Small intestine (tissue), 16 donors: ENCODE measurements at places on chromosomes 7 and 10.

DNA sequence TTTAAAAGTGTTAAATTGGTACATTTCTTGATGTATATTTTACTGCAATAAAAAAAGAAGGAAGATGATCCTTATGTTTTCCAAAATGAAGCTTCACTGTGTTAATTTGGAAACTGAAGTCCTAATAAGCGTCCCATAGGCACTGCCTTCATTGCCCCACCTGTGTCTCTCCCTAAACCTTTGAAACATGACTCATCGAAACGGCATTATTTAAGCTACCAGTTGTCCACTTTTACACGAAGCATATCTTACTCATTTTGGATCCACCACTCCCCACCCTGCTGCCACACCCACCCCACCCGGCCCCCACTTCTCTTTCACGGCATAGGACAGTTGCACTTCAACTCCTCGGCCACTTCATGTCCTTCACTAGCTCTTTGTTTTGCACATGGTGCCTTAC is 85.5 kb downstream of the KIAA1549 start:
- DNase-seq: no peak
- H3K27ac ChIP-seq: no peak overlapping the region
- no peaks in the 10 kb centered on the region for H3K4me1 ChIP-seq
- no peaks in the 10 kb centered on the region for H3K27me3 ChIP-seq

DNA sequence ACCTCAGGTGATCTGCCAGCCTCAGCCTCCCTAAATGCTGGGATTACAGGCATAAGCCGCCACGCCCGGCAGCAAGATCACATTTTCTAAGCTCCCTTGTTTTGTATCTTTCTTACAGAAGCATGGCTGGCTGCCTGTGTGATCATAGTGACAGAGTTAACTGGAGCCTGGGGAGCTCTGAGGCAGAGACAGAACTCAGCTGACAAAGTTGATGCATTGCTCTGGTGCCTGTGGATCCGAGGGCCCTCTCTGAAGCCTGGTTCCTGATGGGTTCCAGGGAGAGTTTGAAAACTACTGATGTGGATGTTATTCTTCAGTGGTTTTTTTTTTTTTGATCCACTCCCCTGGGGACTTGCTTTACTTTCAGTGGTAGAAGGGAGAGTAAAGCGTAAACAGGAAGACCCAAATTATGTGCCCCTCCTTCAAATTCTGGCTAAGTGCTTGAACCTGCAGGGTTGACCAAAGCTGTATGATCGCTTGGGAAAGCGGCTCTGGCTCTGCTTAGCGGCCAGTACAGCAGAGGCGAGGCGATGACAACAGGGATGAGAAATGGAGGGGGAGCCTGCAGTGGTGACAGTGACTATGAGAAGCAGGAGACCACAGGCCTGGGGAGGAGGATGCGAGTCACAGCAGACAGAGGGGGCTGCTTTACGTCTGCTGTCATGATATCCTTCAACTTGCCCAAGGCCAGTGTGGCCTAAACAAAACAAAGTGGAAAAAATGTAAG is 6.8 kb upstream of the EFCAB10 start:
- no peak overlapping the region for H3K27ac ChIP-seq
- H3K36me3 ChIP-seq: no peaks in the 10 kb centered on the region
- H3K27me3 ChIP-seq: no peaks in the 10 kb centered on the region
- H3K4me3 ChIP-seq: no peak overlapping the region

DNA sequence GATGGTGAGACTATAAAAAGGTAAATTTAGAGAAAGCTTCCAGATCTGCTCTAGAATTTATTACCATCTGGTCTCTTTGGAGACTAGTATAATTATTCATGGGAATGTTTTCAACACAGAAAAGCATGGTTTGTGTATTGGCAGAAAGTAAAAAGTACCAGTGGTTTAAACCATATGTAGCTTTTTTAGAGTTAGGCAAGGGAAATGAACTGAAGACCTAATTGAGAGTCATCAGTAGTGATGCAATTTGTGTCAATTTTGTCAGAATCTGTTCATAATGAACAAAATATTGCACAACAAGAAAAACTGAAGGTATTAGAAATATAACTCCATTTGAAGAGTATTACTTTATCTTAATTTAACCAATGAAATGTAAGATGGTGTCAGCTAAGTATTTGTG is 181.4 kb downstream of the ADK start:
- no peak for DNase-seq
- no peaks in the 10 kb centered on the region for H3K27me3 ChIP-seq
- H3K4me3 ChIP-seq: no peak overlapping the region
- H3K4me1 ChIP-seq: no peaks in the 10 kb centered on the region
- peaks cover 2% of the 10 kb centered on the region for H3K36me3 ChIP-seq

DNA sequence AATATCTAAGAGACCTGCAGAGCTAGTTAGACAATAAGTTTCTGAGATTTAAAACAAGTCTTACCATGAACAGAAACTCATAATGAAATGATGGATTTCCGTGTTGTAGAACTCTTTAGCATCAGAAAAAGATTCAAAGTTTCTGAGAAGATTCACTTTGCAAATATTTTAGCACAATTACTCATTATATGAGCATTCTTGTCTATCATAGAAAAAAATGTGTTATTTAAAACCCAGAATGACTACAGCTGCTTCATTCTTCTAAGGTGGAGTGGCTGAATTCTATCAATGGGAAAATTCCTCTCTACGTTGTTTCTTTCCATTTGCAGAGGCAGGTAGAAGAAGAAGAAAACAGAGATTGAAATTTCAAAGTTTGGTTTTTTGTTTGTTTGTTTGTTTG is 21.0 kb upstream of the RALA start:
- DNase-seq: no peak
- no peaks in the 10 kb centered on the region for H3K27me3 ChIP-seq
- H3K36me3 ChIP-seq: no peaks in the 10 kb centered on the region
- no peak overlapping the region for H3K4me3 ChIP-seq
- peaks cover 3% of the 10 kb centered on the region for H3K4me1 ChIP-seq
- no peak overlapping the region for H3K27ac ChIP-seq

DNA sequence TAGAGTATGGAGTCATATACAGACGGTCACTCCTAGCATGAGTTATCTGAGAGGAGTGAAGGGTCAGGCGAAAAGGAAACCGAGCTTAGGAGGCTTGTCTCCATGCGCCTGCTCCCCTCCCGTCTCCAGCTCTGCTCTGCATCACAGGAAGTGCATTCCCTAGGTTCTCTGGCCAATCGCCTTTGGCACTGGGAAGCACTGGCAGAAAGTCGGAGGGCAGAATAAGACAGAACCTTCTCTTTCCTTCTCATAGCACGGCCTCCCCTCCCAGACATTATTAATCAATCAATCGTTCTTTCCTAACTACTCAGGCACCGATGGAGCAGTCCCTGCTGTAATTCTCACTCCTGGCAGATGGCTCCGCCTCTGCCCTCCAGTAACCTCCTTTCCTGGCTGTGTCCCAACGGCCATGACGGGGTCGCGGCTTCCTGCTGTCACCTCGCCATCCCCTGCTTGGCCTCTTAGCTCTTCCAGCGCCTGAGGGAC is 177.1 kb downstream of the FRMD4A start:
- H3K4me3 ChIP-seq: no peak overlapping the region
- no peaks in the 10 kb centered on the region for H3K4me1 ChIP-seq
- H3K27ac ChIP-seq: no peak overlapping the region
- no peaks in the 10 kb centered on the region for H3K36me3 ChIP-seq

DNA sequence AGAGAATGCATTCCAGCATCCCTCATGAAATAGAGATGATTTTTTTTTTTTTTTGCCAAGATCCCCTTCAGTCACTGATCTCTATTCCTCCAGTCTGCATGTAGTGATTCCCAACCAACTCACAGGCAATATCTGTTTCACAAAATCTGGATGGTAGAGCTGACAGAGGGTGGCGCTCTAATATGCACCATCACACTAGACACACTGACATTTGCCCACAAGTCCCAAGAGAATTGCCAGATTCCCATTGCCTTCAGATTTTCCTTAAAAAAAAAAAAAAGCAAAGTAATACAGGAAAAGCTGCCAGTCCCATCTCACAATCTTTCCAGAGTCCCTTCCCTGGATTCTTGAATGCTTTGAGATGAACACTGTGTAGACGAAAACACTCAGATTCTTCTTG is 301.0 kb downstream of the SORCS1 start:
- no peak overlapping the region for H3K27ac ChIP-seq
- H3K4me1 ChIP-seq: no peaks in the 10 kb centered on the region
- H3K27me3 ChIP-seq: no peaks in the 10 kb centered on the region
- no peaks in the 10 kb centered on the region for H3K36me3 ChIP-seq

GRCh38 chr7:135706858-135707569 is 21.0 kb downstream of the SLC13A4 start:
- H3K4me1 ChIP-seq: no peaks in the 10 kb centered on the region
- DNase-seq: no peak
- no peak overlapping the region for H3K4me3 ChIP-seq
- H3K36me3 ChIP-seq: peaks cover 3% of the 10 kb centered on the region
- no peaks in the 10 kb centered on the region for H3K27me3 ChIP-seq

GRCh38 chr10:24096281-24096680 is 112.7 kb upstream of the KIAA1217 start:
- no peaks in the 10 kb centered on the region for H3K36me3 ChIP-seq
- no peaks in the 10 kb centered on the region for H3K4me1 ChIP-seq
- H3K27ac ChIP-seq: no peak overlapping the region
- no peak overlapping the region for H3K4me3 ChIP-seq

DNA sequence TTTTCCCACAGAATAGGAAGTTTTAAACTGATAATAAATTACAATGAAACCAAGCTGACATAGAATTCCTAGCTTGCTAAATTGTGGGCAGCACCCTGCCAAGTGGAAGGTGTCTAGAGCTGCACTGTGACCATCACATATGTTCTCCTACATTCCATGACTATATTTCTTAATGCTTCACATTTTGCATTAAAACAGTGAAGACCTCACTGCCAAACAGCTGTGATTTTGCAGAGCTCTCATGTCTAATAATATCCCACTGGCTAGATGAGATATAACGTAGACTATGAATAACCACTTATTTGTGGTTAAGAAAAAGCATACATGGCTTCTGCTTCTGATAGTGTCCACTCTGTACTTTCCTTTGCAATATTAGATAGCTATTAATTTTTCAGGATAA is 228.3 kb upstream of the TEX47 start:
- DNase-seq: no peak
- H3K4me1 ChIP-seq: no peaks in the 10 kb centered on the region
- H3K27me3 ChIP-seq: no peaks in the 10 kb centered on the region
- H3K27ac ChIP-seq: no peak overlapping the region
- H3K36me3 ChIP-seq: no peaks in the 10 kb centered on the region

GRCh38 chr7:127650847-127651555 is 993 bp upstream of the SND1 start:
- DNase-seq: no peak
- H3K36me3 ChIP-seq: no peaks in the 10 kb centered on the region
- peaks cover 23% of the 10 kb centered on the region for H3K4me1 ChIP-seq
- peak overlapping the region; percentile 49 for H3K4me3 ChIP-seq
- H3K27ac ChIP-seq: peak overlapping the region; percentile 92
- no peaks in the 10 kb centered on the region for H3K27me3 ChIP-seq

GRCh38 chr10:14653271-14654161 is 121.2 kb downstream of the FAM107B start:
- no peak overlapping the region for H3K4me3 ChIP-seq
- no peak for DNase-seq
- no peaks in the 10 kb centered on the region for H3K36me3 ChIP-seq
- peaks cover 2% of the 10 kb centered on the region for H3K4me1 ChIP-seq

DNA sequence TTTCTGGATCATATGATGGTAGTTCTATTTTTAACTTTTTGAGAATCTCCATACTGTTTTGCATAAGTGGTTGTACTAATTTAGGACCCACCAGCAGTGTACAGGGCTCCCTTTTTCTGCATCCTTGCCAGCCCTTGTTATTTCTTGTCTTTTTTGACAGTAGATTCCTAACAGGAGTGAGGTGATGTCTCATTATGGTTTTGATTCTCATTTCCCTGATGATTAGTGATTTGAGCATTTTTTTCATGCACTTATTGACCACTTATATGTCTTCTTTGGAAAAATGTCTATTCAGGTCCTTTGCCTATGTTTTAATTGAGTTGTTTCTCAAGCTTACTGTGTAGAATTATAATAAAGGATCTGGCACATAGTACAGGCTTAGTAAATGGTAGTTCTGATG is 238.8 kb upstream of the BMPER start:
- H3K4me3 ChIP-seq: no peak overlapping the region
- no peaks in the 10 kb centered on the region for H3K27me3 ChIP-seq
- no peak overlapping the region for H3K27ac ChIP-seq
- H3K36me3 ChIP-seq: no peaks in the 10 kb centered on the region
